Cardiac fibroblast (primary cell): ENCODE measurements at places on chromosomes 2 and 18.
A peak's percentile ranks its signal among the peaks of the same experiment; 100 is the strongest.

DNA sequence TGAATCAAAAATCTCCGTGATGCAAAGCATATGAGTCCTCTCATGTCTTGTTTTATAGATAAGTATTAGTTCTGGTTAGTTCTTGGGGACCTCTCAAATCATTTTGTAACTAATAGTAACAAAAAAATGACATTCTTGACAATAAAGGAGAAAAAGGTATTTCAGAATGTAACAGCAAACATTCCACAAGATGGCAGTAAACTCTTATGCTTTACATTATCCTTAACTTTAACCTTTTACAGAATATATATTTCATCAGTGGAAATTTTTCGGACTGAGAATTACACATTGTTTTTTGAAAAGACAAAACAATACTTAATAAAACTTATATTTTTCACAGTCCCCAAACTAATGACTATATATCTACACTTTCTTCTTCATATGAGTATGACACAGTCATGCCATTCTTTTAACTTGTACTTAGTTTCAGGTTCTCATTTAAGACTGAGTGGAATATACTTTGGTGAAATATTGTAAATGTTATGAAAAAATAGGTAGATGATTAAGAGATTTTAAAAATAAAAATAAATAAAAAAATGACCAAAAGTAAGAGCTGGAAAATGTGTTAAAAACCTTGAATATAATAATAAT is 142.9 kb upstream of the NXPH2 start:
- DNase-seq, result peak; percentile 47

GRCh38 chr2:238952261-238952919 is 104.5 kb downstream of the TWIST2 start:
- no peak for DNase-seq

DNA sequence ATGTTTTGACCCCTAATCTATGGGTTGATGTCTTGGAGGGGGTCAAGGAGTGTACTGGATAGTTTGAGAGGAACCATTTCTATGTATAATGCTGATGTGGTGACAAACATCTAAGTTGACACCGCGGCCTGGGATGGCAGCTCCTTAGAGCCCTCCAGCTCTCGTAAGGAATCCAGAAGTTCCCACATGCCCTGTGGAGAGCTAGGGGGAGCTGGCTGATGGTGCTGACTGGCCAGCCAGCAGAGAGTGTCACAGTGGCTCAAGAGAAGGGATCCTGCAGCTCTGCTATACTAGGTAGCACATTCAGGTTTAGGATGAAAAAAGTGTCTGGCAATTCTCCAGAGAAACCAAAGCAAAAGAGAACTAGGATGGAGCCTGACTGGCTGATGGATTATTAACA is 842.2 kb upstream of the VRK2 start:
- no peak for DNase-seq

DNA sequence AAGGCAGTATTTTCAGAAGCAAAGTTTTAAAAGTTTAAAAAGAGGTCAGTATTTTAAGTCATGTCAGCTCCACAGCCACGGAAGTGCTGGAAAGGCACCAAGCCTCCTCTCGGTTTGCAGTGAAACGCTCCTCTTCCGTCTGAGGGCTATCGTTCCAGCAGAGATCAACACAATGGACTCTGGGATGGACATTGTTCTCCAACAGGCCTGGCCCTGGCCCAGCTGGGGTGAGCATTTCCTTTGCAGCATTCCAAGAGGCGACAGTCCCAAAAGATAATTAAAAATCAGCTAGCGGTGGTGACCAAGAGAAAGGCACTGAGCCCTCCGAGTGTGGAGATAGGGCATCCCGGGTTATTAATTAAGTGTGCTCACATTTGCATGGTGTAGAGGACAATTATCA is 95.9 kb upstream of the LCLAT1 start:
- DNase-seq, result peak; percentile 51

DNA sequence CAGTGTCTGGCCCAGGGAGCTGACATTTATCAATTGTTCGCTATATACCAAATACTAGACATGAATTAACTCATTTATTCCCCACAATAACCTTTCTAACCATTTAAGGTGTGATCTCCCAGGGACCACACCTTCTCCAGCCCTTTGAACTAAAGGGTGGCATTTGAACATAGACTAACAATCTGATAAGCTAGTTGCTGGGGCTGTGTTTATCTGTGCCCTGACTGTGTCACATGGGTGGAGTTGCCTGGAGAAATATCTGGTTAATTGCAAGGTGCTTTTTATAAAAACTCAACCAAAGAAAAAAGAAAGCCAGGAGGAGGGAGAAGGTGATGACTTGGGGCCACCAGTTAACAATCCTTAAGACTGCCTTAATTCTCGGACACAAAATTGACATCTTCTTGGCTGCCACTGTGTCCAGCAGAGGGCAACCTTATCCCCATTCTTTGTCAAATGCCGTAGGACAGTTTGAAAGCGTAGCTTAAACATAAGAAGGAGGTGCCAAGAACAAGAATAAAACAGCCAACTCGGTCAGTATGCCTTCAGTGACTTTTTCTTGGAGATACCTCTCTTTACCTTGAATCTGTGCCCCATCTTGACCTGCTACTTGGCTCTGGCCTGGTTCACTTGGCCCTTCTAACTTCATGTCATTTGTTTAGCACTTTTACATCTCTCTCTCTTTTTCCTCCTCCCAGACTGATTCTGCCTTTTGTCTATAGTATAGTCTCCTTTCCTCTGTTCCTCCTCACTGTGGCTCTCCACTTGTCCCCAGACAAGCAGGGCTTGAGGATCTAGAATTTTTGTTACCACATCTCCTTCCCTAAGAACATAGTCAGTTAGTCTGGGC is 183.4 kb downstream of the MYO3B start:
- DNase-seq, result peak; percentile 65

GRCh38 chr18:12092398-12093229 is 1.0 kb upstream of the ANKRD62 start:
- no peak for DNase-seq

- no peak for DNase-seq
Measured at GRCh38 chr2:143152637-143153036, 23.4 kb downstream of the ARHGAP15 start.

GRCh38 chr18:44823782-44824181 is 143.1 kb downstream of the SETBP1 start:
- peak; percentile 20 for DNase-seq

DNA sequence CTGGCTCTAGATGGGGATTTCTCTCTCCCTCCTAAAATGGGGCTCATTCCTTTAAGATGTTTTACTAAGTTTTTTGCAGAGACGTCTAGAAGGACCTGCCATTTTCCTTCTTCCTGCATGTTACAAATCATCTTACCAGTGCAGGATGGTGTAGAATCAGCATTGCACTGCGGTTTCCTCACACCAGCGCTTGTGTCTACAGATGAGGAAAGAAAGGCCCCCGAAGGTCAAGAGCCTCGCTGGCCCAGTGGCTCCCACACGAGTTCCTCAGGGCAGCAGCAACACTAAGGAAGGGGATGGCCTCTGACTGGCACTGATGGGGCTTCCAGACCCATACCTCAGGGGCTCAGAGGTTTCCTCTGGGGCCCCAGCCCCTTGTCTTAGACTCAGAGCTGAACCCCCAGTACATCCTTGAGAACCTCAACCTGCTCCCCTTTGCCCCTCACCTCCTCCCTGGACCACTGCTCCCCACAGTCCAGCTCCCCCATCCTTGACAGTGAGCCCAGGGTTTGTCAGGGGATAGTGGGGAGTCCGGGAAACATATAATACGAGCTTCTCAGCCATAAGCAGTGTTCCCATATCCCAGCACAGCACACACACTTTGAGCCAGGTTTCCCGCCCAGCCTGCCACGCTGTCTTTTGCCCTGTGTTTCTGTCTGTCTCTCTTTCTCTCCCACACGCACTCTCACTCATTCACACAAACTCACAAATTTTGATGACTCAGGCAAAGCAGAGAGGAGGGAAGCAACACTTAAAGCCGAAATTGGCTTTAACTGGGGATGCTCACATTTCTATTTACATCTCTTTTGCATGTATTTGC is 29.4 kb downstream of the ZFP36L2 start:
- no peak for DNase-seq

DNA sequence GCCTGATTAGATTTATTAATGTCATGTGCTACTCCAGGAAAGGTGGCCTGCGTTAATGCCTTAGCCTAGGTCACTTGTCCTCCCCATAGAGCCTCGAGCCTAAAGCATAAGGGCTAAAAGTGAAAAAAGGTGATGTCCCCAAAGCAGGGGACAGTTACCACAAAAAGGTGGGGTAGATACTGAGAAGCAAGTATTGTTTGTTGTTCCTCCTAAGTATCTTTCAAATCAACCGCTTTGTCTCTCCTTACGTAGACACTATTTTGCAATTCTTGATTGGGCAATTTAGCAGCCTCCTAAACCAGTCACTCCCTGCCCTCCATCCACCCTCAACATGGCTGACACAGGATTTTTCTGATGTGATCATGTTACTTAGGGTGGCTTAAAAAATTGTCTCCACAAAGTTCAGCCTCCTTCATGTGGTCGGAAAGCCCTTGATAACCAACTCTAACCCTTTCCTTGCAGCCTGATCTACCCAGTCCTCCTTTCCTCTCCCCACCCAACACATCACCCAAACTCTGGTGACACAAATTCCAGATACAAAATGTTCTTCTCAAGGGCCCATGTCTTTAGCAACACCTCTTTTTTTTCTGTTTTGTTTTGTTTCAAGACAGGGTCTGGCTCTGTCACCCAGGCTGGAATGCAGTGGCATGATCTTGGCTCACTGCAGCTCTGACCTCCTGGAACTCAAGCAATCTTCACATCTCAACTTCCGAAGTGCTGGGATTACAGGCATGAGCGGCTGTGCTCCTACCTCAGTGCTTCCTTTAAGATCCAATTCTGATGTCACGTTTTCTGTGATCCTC is 6.9 kb downstream of the INHA start:
- peak; percentile 65 for DNase-seq

- no peak for DNase-seq
Measured at GRCh38 chr18:68467957-68468356, 247.0 kb downstream of the TMX3 start.

- DNase-seq, result no peak
Measured at GRCh38 chr2:169232551-169233154, 129.7 kb downstream of the LRP2 start.

GRCh38 chr2:71791061-71791450 is 337.7 kb downstream of the DYSF start:
- no peak for DNase-seq

DNA sequence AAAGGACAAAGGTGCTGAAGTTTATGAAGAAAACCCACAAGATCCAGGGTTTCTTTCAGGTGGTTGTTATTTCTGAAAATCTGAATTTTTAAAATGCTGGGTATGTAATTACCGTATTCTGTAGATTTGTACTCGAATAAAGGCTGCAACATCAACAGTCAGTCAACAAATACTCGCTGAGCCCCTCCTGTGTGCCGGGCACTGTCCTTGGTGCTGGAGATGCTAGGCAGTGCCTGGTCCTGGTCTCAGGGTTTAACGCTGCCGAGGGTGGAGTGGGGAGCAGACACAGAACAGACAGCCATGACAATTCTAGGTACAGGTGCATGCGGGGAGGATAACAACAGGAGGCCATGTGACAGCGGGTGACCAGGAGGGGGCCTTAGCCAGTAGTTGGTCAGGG is 27.2 kb upstream of the PDIA6 start:
- DNase-seq, result peak; percentile 11

- peak; percentile 32 for DNase-seq
Measured at GRCh38 chr18:8938817-8939216, 163.7 kb upstream of the NDUFV2 start.

GRCh38 chr18:63183378-63183777 is 136.2 kb downstream of the BCL2 start:
- DNase-seq, result no peak

- no peak for DNase-seq
Measured at GRCh38 chr2:28432362-28432761, 39.7 kb downstream of the FOSL2 start.

- DNase-seq, result peak; percentile 43
Measured at GRCh38 chr2:12486205-12487118, 230.3 kb upstream of the TRIB2 start.

GRCh38 chr2:238847841-238848690 is at the start of gene TWIST2:
Gene TWIST2, plus strand, starts transcription at chr2:238848085. Its CDS starts 131 bp downstream, at chr2:238848216.
- peak; percentile 94 for DNase-seq

- no peak for DNase-seq
Measured at GRCh38 chr2:25207078-25207545, 38.7 kb upstream of the POMC start.

DNA sequence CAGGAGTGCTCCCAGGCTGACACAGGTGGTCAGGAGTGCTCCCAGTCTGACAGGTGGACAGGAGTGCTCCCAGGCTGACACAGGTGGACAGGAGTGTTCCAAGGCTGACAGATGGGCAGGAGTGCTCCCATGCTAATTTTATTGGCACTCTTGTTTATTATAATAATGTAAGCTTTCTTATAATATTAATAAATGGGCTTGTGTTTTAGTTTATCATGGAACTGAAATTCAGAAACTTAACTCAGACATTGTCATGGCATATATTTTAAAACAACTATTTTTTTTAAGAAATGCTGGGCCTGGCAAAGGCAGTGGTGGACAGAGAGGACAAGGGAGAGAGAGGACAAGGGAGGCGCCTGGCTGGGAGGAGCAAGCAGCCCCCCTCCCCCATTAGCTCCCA is 18.7 kb downstream of the ANO7 start:
- no peak for DNase-seq

DNA sequence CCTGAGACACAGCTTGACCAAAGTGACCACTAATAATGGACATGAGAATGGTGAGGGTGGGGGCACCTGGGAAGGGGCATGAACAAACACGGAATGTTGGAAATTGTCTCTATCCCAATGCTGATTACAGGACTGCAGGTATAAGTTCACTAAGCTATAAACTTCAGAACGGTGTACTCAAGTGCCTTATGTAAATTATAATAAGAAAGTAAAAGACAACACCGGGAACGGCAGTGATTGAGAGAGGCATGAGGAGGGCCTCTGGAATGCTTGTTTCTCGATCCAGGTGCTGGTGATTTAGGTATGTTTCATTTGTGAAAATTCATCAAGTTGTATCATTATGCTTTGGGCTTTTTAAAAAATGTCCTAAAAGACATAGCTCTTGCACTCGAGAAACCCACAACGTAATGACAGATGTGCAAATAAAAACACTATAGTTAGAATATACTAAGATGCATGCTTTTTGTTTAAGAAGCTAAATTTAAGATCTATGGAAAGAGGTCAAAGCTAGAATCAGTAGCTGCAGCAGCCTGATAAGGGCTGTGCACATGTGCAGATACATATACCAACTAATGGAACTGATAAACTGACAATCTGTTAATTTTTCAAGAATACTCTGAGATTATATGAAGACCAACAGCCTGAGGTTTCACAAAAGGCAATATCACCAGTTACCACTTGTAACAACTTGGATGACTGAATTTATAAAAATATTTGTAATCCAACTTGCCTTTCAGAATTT is 7.6 kb downstream of the HIBCH start:
- no peak for DNase-seq

- DNase-seq, result no peak
Measured at GRCh38 chr2:65357095-65357958, 75.1 kb downstream of the SPRED2 start.
